ENCODE measurements at places on chromosomes 4 and X. TPM values are rescaled to one million over a fixed set of nuclear protein-coding genes. Genes with fewer than 3 reads are reported as not detected.

Gene POU4F2
- not detected for total RNA-seq

Gene HSD17B11
- 121 TPM for total RNA-seq

Gene TEX11
- 1.9 TPM for total RNA-seq

Gene SPANXB1
- total RNA-seq = not detected

Gene RFC1
- 54.6 TPM for total RNA-seq

Gene NKX3-2
- total RNA-seq = 3.1 TPM

Gene STARD8
- total RNA-seq = 16.5 TPM

Gene COL4A5
- total RNA-seq = 19.6 TPM

Gene SPATA18
- 0.57 TPM for total RNA-seq

Gene ING2
- 21.7 TPM for total RNA-seq

Gene AMBN
- not detected for total RNA-seq

Gene ETDB
- total RNA-seq = not detected

Gene SLC7A11
- 1.3 TPM for total RNA-seq

Gene PPBP
- 232 TPM for total RNA-seq

Gene PDLIM3
- 64.6 TPM for total RNA-seq

Gene DOK7
- 0.69 TPM for total RNA-seq
